ENCODE measurements at places on chromosomes 5 and 9.

DNA sequence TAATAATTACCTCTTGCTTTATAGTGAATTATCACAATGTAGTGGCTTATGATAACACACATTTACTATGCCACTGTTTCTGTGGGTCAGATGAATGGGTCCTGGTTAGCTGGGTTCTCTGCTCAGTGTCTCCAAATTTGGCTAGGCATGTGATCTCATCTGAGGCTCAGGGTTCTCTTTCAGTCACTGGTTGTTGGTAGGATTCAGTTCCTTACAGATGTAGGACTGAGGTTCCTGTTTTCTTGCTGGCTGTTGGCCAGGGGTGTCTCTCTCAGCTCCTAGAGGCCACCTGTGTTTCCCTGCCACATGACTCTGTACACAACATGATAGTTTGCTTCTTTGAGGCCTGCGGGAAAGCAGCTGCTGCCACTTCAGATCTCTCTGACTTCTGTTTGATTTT is 7.1 kb downstream of the NFX1 start:
- DNase-seq = peak; percentile 20

- DNase-seq = no peak
Observed at GRCh38 chr5:150578781-150579461, 61.5 kb upstream of the SYNPO start.

- DNase-seq = no peak
Observed at GRCh38 chr5:59430066-59430685, 463.4 kb downstream of the PDE4D start.

- no peak for DNase-seq
Observed at GRCh38 chr5:129406440-129406839, 53.7 kb upstream of the ADAMTS19 start.

DNA sequence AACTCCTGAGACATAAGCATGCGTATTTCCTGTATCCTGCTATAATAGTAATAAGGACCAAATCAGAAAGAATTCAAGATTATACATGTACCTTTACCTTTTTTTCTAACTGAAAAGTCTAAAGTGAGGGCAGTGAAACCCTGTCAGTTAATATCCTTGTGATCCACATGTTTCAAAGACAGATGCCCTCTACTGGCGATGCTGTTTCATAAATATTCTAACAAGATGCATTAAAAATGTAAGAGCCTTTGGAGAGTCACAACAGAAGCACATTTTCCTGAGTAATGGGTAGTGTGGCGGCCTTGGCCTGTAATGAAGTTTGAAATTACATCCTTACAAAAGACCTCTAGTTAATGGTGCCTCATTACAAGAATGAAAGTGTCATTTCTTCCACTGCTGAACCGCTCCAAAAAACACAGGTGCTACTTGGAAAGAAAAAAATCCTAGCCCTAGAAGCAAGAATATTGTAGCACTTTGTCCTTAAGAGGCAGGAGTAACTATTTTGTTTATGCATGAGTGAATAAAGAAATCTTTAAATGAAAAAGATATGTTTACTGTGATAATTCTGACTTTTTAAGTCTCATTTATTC is 232.6 kb downstream of the EPB41L4A start:
- DNase-seq = peak; percentile 43

DNA sequence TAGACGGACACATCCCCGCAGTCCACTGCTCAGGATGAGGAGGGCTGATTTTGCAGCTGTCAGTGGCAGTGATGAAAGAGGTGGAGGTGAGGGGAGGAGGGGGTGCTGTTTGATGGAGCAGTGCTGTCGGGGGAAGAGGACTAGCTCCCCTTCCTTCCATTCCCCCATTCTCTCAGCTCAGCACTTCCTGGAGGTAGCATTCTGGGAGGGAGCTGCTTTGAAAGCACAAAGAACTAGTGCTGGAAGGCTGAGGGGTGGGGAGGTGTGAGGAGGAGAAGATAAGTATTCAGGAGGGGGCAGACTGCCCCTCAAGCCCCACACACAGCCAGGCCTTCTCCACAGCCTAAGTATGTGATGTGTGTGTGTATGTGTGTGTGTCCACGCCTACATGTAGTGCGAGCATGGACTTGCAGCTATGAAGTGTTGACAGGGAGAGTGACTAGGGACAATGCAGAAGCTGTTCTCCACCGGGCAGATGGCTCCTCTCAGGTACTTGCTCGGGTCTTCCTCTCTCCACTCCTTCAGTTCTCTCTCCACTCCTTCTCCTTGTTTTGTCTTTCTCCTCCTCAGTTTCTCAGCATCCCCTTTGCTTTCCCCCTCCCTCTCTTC is 65.5 kb upstream of the HSPA9 start:
- no peak for DNase-seq

GRCh38 chr5:67976891-67977601 is 238.5 kb upstream of the PIK3R1 start:
- no peak for DNase-seq

DNA sequence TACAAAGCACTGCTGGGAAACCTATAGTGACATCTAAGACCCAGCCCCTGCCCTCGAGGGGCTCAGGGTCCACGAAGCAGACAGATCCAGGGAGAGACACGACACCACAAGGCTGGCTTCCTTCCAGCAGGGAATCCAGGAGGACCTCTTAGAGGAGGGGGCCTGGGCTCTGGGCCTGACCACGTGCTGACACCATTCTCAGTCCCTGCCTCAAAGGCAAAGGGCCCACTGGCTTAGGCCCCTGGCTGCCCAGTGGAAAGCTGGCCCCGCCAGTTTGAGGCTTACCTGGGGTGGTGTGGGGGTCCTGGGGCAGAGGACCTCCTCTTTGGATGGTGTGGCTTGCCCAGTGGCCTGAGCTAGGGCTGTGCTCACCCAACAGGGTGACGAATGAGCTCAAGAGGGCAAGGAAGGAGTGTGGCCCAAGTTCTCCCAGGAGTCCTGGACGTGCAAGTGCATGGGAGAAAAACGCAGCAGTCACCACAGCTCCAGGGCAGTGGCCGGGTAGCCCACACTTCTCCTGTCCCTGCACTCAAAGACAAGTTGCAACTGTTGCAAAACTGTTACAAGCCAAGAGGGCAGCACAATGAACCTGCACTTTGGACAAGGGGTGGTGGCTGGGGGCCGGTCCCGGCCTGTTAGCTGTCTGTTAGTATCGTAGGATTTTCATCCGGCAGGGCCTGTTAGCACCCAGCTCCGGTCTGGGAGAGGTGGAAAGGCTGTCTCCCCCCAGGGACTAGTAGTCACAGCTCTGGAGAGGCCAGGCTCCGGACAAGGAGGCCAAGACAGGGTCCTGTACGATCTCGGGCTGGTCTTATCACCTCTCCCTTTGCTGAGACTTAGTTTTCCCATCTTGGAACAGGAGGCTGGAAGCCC is 1.5 kb upstream of the SARDH start:
- no peak for DNase-seq

DNA sequence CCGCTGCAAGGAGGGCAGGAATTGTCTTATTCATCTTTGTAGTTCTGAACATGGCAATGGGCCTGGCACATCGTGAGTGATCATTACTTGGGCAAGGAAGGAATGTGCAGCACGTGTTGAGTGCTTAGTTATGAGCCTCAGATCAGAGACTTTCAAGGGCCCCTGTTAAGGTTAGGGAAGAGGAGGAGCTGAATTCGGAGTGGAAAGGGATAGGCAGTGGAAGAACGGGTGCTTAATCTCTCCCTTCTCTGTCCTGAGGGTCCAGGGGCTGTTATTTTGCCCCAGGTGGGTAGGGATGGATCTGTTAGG is 59.5 kb upstream of the RARS1 start:
- no peak for DNase-seq

DNA sequence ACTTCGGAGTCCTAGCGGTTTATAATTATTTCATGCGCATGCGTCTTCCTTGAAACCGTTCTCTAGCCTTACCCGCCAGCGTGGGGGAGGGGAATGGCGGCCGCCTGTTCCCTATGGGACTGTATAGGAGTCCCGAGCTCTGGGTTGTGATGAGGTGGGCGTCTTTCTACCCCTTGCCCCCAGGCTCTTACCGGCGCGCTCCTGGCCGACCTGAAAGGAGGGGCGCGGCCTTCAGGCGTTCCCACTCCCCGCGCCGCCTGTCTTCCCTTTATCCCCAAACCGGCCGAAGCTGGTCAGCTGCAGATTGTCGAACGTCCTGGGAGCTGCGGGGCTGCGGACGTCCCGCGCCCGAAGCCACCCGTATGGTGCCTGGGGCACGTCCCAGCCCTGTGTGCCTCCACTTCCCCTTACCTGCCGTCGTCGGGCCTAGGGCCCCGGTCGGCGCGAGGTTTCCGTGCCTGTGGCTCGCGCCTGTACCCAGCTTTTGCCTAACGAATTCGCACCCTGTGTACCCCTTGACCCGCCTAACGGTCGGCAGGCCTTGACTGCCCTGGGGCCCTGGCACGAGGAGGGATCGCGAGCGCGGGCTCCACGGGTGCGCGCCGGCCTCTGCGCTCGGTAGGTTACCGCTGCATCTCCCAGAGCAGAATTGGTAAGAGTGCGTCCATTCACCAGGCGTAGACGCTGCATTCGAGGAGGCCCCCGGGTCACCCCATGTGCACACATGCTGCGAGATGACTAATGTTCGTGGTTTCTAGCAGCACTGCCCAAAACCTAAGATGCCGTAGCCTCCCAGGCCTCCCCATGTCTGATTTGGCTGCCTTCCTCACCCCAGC is 653 bp upstream of the HNRNPH1 start:
- no peak for DNase-seq

- no peak for DNase-seq
Observed at GRCh38 chr5:148177207-148177606, 8.9 kb downstream of the SPINK14 start.

DNA sequence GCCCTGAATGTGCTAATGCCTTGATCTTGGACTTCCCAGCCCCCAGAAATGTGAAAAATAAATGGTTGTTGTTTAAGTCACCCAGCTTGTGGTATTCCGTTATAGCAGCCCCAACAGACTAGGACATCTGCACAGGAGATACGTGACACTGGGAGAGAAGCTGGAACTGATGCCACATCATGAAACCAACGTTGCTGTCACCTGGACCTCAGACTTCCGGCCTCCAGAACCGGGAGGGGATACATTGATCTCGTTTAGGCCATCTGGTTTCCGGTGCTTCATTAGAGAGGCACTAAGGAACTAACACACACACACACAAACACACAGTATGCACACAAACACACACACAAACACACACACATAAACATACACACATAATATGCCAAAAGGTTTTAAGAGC is 75.0 kb upstream of the ICE1 start:
- no peak for DNase-seq

DNA sequence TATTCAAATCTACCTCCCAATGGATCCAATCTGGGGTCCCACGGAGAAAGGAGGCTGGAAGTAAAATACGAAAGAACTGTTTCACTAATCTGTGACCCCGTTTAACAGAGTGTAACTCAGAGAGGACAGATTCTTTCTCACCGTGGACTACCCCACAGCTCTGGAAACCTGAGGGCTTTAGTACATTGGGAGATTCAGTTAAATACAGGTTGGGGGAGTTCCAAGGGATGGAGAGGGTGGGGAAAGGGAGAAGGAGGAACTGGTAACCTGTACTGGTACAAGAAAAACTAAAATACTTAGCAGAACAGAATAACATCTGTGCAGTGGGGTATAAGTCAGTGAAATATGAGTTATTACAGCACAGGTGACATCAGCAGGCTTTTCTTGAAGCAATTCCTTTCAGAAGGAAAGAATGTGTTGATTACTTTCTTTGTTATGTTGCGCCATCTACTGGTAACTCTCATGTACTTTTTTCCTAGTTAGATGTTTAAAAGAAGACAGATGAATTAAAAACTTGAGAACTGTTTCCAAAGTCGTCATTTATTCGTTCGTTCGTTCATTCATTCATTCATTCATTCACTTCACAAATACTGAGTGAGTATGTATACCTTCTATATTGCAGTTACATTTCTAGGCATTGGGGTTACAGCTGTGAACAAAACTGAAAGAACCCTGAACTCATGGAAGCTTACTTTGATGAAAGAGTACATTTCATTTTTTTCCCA is 30.0 kb upstream of the STOM start:
- DNase-seq = peak; percentile 67

- peak; percentile 29 for DNase-seq
Observed at GRCh38 chr9:20620650-20621470, 1.4 kb downstream of the MLLT3 start.

GRCh38 chr5:24053737-24054136 is 546.3 kb downstream of the PRDM9 start:
- DNase-seq = no peak

GRCh38 chr9:13166996-13167395 is 112.5 kb downstream of the MPDZ start:
- DNase-seq = peak; percentile 94

DNA sequence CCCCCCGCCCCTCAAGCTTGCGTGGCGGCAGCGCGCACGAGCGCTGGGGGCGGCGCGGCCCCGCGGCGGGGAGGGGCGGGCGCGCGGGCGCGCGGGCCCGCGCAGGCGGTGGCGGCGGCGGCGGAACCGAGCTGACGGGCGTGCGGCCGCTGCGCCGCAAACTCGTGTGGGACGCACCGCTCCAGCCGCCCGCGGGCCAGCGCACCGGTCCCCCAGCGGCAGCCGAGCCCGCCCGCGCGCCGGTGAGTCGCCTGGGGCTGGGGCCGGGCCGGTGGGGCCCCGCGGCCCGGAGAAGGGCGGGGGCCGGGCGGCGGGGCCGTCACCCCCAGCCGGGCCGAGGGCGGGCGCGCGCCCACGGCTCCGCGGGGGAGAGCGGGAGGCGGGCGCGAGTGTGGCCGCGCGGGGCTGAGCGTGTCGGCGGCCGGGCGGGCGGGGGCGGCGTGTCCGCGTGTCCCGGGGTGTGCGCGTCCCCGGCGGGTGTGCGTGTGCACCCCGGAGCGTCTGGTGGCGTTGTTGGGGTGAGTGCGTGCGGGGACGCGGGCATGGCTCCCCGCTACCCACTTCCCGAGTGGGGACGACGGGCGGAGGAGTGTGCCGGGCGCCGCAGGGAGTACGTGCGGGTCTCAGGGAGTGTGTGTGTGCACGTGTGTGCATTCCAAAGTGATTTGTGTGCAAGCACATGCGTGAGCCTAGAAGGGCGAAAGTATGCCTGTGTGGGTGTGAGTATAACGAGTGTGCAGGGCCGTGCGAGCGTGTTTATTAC is at the start of gene NEK6:
TSS of gene NEK6 (plus strand) at position 106 of the 763 bp plus-strand sequence. CDS start 44,016 bp downstream, outside the sequence.
- no peak for DNase-seq

DNA sequence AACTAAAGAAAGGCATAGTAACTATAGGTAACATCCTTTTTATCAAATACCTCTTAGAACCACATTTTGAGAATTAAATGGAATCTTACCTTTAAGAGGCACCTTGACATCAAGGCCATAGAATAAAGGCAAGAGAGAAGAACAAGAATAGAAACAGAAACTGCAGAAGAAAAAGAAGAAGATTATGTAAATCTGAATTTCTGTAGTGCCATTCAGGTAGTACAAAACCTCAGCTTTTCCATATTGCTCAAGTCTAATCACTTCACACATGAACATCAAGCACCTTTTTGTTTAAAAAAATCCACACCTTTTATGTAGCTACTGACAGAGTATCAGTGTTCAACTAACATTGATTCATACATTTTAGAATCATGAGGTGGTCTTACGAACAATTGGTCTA is 91.8 kb upstream of the DPYSL3 start:
- DNase-seq = no peak

DNA sequence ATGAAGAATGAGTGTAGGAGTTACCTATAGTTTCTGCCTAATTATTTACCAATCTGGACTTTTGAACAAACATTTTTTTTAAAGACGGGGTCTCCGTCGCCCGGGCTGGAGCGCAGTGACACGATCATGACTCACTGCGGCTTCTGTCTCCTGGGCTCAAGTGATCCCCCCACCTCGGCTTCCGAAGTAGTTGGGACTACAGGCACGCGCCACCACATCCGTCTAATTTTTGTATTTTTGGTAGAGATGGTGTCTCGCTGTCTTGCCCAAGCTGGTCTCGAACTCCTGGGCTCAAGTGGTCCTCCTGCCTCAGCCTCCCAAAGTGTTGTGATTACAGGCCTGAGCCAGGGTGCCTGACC is 1.5 kb downstream of the CTNNA1 start:
- no peak for DNase-seq
